ENCODE measurements at places on chromosomes 5 and 9. TPM values are rescaled to one million over a fixed set of nuclear protein-coding genes. Genes with fewer than 3 reads are reported as not detected.

- DNase-seq: no peak
These were observed 236.6 kb upstream of the ACTBL2 start for GRCh38 chr5:57719216-57719615.

The CCDC107 gene
- total RNA-seq: 26.8 TPM

DNA sequence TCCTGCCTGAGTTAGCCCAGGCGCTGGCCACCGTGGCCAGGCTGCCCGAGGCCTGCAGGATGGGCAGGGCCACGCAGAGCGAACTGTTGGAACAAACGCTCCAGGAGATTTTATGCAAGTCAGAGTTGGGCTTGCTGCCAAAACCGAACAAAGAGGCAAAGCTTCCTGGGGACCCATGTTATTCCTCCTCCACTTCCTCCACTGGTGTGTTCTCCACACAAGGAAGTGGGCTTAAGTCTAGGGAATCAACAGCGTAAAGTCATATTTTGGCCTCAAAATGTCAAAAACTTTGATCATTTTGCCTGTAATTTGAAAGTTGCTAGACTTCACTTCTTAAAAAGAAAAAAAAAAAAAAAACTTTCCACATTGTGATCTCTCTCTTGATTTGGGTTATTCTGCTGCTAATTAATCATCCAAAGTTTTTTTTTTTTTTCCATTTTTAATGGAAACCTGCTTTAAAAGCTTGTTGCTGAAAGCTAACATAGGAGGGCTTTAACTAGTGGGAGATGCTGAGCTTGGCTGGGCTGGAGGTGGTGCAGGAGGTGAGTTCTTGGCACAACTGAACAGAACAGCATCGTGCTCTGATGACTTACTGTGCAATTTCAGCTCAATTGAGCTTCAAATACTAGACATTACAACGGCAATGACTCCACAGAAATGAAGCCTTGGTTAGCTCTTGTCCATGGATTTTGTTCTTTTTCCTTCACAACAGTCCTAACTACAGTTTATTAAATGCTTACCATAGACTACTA lies 73.0 kb downstream of the PTPDC1 start:
- DNase-seq: peak; percentile 61

The PCDHB7 gene
- 2.3 TPM for total RNA-seq

The CYSRT1 gene
- total RNA-seq: 0.94 TPM

DNA sequence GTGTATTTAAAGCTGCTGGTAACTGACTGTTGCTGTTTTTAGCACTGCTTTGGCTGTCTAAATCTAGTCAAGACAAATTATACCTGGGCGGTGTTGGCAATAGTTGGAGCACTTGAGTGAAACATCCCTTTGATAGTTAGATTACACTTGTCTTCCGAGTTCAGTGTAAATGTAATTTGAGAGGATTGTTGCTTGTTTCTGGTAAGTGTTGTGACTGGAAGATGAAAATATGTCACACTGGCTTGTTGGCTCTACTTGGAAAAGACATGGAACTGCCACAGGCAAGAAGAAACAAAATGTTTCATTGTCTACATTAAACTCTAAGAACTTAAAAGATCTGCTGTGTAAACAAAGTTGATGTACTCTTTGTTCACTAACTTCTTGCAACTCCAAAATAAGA lies 49.2 kb upstream of the PTPRD start:
- no peak for DNase-seq

DNA sequence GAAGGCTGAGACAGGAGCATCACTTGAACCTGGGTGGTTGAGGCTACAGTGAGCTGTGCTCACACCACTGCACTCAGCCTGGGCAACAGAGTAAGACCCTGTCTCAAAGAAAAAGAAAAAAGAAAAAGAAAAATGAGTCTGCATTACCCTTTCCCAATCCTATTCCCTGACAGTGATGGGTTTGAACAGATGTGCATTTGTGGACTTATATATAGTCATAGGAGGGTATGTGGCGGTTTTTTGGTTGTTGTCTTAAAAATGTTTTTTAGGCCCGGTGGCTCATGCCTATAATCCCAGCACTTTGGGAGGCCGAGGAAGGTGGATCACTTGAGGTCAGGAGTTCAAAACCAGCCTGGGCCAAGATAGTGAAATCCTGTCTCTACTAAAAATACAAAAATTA lies 13.4 kb downstream of the HDHD3 start:
- DNase-seq: no peak

GRCh38 chr5:24118351-24118750 lies 526.4 kb downstream of the CDH10 start:
- DNase-seq: no peak

The IFT74 gene
- total RNA-seq: 23.5 TPM

The MEIKIN gene
- total RNA-seq: 0.63 TPM

The IRX2 gene
- total RNA-seq: 44.2 TPM

- DNase-seq: no peak
These were observed 5.5 kb upstream of the ESM1 start for GRCh38 chr5:54990841-54991258.

DNA sequence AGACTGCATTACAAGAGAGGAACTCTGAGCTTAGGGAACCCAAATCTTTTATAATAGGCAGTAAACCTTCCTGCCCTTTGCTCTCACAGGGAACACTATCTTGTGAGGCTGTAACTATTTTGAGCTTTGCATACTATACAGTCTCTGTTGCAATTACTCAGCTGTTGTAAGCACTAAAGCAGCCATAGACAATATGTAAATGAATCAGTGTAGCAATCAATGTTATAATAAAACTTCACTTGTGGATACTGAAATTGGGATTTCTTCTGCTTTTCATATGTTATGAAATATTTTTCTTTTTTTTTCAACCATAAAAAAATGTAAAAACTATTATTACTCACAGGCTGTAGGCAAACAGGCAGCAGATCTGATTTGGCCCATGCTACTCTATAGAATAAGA lies 16.7 kb upstream of the UBQLN1 start:
- DNase-seq: no peak

DNA sequence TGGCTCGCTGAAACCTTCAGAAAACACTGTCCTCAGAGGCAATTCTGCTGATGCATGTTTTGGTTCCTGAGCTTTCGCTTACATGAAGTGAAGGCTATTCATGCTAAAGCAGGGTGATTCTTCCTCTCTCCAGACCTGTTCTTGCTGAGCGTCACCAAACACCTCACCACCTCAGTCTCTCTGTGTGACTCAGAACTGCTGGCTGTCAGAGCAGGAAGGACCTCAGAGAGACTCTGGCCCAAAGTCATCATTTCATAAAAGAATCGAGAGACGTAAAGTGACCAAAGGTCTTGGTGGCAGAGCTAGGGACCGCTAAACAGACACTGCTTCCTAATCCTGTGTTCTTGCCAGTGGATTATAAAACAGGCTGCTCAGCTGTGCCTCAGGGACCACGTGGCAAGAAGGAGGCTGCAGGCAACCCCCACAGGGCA lies 73.8 kb downstream of the LHFPL2 start:
- DNase-seq: no peak

DNA sequence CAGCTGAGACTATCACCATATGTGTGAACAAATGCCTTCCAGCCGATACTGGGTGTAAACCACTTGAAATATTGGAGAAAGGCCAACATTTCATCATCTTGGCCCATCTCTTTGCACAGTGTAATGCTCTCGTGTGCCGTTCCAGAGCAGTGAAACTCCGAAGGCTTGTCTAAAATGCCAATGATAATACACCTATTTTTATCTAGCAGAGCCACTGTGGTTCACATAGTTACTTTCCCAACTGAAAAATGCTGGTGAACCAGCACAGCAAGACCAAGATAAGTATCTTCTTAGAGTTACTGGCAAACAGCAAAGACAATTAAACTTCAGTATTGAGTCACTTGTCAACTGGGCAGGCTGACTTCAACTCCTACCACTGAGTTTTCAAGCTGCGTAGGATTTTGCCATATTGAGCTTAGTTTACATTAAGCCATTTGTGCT lies 379.9 kb upstream of the ACTBL2 start:
- no peak for DNase-seq

The SCGB3A2 gene
- total RNA-seq: not detected

DNA sequence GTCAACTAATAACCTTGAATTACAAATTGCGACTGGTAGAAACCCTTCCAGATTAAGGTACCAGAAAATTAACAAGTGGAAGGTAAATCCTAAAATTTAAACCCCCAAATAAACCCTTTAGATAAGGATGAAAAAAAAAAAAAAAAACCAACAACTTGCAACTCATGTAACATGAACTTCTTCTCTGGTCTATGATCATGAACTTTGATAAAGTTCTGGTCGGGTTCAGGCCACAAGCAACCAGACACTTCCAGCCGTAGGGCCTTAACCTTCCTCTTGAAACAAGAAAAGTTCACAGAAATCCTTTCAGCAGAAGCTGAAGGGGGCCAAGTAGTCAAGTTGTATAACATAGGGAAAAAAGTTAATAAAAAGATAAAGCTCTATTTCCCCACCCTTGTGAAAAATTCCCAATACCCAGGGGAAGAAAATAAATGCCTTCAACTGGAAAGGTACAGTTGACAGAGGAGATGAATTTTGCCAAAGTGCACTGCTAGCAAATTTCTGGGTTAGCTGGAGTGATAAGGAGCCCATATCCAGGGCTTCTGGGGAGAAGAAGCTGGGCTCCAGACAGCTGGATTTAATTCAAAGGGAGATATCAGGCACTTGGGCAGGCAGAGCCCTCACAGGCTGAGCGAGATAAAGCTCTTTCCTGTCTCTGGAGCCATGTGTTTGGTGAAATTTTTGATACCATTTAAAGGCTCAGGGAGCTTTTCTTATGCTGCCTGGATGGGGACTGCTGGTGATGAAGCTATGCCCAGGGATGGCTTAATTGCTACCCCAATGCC lies 234.2 kb upstream of the PANK3 start:
- DNase-seq: no peak

- DNase-seq: no peak
These were observed 53.9 kb upstream of the ZNF354A start for GRCh38 chr5:178784391-178784790.

The CXCL14 gene
- total RNA-seq: 104 TPM

The OR4F3 gene
- not detected for total RNA-seq

GRCh38 chr5:164577742-164578141 lies 1072.3 kb downstream of the MAT2B start:
- no peak for DNase-seq

DNA sequence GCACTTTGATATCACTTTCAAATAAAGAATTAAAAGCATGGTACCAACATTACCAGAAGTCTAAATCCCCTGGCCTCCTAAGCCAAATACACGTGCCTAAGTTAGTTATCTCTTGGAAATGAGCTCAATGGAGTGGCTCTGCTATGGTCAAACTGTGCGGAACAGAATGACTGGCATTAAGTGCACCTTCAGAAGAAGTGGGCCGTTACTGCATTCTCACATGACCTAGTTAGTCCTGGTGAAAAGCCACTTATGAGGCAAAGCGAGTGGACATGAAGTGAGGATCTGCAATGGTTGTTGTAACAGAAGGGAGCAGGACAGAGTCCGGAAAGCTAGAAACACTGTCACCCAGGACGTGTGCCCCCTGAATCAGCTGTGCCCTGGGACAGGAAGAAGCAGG lies 633.1 kb downstream of the IRX1 start:
- no peak for DNase-seq

DNA sequence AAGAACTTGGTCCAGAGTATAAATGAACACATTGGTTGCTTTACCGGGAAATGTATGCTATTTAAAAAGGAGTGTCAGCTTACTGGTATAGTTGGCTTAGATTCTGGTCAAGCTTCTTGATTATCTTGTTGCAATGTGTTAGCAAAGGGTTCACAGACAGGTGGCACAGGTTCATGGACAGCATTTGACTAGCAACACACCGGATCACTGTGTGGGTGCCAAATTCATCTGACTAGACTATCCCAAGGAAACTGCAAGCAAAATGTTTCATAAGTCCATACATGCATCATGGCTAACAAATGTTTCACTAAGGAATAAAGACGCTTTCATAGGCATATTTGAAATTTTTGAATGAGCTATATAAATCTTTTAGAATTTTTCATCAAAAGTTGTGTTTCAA lies 274.1 kb downstream of the PLK2 start:
- DNase-seq: no peak

The PRR7 gene
- total RNA-seq: 5.5 TPM

DNA sequence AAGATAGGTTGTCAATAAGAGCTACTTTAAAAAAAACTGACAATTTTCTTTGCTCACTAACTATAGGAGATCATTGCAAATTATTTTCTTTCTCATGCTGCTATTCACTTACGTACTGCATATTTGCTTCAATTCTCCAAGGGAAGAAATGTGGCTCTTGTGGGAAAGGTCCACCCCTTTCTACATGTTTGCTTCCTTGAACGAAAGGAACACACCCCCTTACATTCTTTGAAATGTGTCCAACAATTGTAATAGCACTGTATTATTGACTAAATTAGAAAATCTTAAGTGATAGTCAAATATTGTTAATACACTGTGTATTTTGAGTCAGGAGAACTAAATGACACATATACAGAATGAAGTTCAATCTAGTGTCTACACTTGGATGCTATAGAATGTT lies 5.2 kb downstream of the MEF2C start:
- no peak for DNase-seq

- DNase-seq: no peak
These were observed 261.6 kb downstream of the BNC2 start for GRCh38 chr9:16608906-16609305.

Data from kidney (tissue), 22 donors.